ENCODE measurements at places on chromosomes 3 and 15.
A peak's percentile ranks its signal among the peaks of the same experiment; 100 is the strongest.

- DNase-seq = no peak
These were observed 708.5 kb downstream of the SQOR start for GRCh38 chr15:46343196-46343935.

DNA sequence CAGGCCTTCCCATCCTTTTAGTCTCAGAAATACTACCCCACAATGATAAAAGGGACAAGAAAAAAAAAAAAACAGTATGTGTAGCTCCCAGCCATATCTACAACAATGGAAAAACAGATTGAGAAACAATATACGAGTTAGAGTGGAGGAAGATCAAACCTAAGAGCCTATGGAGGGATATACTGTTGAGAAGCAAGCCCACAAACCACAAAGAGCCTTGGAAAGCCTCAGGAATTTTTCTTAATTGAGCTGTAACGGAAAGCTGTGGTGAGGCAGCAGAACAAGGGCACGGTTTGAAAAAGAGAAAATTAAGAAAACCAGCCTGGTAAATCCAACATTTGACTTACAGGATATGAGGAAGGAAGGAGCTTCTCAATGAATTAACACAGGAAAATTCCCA lies 21.4 kb downstream of the KPNA1 start:
- no peak for DNase-seq

DNA sequence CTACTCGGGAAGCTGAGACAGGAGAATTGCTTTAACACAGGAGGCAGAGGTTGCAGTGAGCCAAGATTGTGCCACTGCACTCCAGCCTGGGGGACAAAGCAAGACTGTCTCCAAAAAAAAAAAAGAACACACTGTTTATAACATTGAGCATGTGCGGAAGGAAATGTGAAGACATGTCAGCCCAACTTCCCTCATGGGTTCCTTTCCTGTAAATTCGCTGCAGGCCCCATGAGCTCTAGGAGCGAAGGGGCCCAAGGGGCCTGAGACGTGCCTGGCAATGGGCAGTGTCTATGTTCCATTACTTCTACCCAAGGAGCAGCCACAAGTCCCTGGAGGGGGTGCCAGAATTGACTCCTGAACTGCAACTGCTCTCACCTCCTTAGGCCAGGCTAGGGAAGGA lies 3.2 kb downstream of the PFKFB4 start:
- no peak for DNase-seq

- no peak for DNase-seq
These were observed 6.5 kb downstream of the KLHL18 start for GRCh38 chr3:47288966-47289910.

DNA sequence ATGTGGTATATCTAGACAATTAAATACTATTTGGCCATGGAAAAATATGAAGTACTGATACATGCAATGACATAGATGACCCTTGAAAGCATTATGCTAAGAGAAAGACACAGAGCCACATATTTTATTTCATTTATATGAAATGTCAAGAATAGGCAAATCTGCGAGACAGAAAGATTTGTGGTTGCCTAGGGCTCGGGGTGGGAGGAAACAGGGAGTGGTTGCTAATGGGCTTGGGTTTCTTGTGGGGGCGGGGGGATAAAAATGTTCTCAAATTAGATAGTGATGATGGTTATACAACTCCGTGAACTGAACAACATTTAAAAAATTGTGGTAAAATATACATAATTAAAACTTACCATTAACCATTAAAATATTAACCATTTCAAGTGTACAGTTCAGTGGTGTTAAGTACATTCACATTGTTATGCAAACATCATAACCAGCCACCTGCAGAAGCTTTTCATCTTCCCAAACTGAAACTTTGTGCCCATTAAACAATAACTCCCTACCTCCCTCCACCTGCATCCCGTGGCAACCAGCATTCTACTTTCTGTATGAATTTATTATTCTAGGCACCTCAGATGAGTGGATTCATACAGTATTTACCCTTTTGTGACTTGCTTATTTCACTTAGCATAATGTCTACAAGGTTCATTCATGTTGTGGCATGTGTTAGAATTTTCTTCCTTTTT lies 24.3 kb upstream of the ANP32A start:
- no peak for DNase-seq

- DNase-seq = no peak
These were observed 4.0 kb downstream of the ANKDD1A start for GRCh38 chr15:64915518-64916227.

DNA sequence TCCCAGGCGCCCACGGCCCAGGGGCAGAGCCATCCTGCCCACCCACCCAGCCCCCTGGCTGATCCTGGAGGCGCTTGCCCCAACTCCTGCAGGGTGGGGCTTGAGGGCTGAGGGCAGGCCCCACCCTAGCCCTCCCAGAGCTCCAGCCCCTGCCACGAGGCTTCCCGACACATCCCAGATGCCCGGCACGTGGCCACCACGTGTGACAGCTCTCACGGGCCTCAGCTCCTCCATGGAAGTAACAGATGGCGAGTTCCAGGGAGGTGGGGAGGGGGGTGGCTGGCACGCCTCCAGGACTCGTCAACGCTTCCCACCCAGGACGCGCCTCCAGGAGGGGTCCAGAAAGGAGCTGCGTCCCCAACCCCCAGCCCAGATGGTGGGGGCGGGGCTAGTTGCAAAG lies 29.1 kb downstream of the PLXND1 start:
- DNase-seq = peak; percentile 66

- DNase-seq = no peak
These were observed 16.5 kb upstream of the FAM174B start for GRCh38 chr15:92672102-92672501.

DNA sequence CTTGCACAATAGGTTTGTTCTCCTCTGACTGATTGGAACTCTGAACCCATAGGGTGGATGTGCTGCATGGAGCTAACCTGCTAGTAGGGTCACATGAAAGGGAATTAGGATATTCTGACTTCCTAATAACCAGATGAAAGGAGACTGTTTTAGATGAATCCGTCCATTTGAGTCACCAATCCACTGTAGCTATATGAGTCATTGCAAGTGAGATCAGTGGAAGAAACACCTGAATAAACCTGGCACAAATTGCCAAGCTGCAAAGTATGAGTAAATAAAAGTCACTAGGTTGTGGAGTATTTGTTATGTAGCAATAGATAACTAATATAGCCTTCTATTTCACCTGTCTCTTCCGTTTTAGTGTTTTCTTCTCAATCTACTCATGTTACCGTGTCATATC lies 584.4 kb downstream of the PDCD6IP start:
- no peak for DNase-seq

DNA sequence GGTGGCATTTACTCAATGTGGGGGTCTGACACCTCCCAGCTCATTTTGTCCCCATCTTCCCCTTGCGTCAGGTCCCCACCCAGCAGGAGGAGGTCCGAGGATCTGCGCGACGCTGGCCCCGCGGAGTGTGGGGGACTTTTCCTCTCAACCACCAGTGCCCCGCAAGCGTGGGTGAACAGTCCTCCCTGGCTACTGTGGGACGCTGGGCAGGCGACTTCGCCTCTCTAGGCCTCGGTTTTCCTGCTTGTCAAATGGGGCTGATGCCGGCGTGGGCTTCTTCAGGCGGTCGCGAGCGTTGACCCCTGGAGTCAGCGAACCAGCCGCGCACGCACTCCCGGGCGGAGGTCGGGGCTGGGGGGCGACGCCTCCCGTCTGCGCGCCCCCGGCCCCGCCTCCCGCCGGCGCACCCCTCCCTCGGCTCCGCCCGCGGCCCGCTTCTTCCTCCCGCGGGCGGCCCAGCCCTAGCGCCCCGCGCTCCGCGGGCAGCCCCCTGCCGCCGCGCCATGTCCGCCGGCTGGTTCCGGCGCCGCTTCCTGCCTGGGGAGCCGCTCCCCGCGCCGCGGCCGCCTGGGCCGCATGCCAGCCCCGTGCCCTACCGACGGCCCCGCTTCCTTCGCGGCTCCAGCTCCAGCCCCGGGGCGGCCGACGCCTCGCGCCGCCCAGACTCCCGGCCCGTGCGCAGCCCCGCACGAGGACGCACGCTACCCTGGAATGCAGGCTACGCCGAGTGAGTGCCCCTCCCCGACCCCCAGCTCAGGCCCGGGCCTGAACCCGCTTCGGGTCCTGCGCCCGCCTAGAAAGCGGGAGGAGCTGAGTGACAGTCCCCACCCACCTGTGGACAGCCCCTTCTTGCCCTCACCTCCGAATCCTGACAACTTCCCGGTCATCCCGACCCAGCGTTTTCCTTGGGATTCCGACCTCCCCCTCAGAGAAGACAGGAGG lies at the start of gene PPM1M:
Gene PPM1M (plus strand): TSS at position 438 of the 942 bp plus-strand sequence. CDS start 66 bp downstream, at position 504.
- peak; percentile 64 for DNase-seq

DNA sequence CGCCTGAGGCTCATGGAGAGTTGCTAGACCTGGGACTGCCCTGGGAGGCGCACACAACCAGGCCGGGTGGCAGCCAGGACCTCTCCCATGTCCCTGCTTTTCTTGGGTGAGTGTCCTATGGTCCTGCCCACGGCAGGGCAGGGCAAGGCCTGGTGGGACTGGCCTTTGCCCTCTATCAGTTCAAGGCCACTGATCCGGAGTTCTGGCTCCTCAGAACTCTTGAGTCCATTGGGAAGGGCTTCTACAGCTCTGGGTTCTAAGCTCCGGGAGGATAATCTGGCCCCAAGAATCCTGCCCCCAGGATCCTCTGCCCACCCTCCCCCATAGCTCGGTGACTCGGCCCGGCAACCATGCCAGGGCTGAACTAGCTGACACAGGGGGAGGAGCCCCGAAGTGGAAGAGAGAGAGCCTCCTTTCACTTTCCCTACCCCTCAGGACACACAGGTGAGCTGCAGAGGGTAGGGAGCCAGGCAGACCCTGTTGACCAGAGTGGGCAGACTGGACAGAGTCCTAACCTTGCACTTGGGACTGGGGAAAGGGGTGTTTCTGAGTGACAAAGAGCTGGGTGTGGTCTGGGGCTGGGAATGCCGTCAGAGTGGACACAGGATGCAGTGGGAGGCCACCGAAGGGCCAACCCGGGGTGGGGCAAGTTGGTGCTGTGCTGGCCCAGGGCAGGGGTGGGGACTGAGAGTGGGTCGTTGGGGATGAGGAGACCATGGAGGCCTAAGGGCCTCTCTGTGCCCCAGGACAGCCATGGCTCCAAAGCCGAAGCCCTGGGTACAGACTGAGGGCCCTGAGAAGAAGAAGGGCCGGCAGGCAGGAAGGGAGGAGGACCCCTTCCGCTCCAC lies 664 bp downstream of the PARP3 start:
- DNase-seq = no peak
